CD4-positive, alpha-beta T cell treated with Interleukin-21 for 1 hour (primary cell): ENCODE measurements at places on chromosomes 2 and 18.

- DNase-seq: no peak
Observed at GRCh38 chr2:238644095-238645081, 203.5 kb upstream of the TWIST2 start.

DNA sequence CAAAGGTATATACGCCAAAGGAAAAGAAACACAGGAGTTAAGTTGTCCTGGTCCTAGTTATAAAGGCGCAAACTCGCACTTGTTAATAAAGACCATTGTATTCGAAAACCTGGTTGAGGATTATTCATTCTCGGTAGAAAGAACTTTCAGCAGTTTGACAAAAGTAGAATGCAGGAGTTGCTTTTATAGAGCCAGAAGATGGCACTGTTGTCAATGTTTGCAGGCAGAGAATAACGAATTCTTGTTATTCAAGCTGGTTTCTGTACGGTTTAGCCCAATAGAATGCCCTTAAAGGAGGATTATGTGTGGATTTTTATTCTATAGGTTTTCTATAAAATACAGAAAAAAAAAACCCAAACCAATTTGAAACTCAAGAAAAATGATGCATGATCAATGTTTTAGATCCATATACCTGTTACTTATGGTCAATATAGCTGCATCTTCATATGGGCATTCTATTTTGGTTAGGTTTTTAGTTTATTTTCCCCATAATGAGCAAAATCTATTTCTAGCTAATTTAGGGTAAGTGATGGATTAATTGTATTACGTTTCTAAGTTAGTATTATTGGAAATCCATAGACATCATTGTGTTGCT lies 510.3 kb downstream of the PLCL1 start:
- peak; percentile 42 for DNase-seq

DNA sequence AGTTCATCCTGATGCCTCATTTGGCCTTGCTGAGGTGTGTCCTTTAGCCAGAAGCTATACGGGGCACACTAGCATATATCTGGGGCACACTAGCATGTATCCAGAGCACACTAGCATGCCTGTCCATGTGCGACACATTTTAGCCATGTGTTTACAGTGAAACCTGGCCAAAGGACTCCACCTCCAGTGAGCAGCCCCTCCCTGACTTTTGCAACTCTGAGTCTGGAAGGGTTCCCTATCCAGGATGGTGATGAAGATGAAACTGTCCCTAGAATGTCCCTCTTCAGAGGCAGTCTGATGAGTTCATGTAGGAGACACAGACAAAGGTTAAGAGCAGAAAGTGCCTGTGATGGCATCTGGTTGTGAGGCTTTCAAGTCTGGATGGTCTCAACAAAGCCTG lies 61.4 kb upstream of the LGALSL start:
- DNase-seq: no peak

DNA sequence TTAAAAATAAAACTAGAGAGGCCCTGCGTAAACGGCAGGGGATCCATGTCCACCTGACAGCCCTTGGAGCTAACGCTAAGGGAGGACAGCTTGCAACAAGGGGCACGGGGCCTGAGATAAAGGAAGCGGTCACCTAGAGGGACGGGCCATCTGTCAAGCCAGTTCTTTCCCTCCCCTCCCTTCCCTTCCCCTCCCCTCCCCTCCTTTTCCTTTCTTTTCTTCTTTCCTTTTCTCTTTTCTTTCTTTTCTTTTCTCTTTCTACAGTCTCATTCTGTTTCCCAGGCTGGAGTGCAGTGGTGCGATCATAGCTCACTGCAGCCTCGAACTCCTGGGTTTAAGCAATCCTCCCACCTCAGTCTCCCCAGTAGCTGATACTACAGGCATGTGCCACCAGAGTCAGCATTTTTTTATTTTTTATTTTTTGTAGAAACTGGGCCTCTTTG lies 34.5 kb upstream of the CTAGE1 start:
- no peak for DNase-seq

GRCh38 chr18:79422022-79422782 lies 26.5 kb downstream of the NFATC1 start:
- DNase-seq: no peak

- no peak for DNase-seq
Observed at GRCh38 chr18:79367989-79368388, 27.7 kb upstream of the NFATC1 start.

GRCh38 chr2:69436596-69436937 lies 668 bp downstream of the NFU1 start:
- no peak for DNase-seq

GRCh38 chr18:23701017-23701416 lies 11.8 kb downstream of the LAMA3 start:
- DNase-seq: no peak

- peak; percentile 16 for DNase-seq
Observed at GRCh38 chr18:23867006-23867405, 147.5 kb upstream of the TTC39C start.

DNA sequence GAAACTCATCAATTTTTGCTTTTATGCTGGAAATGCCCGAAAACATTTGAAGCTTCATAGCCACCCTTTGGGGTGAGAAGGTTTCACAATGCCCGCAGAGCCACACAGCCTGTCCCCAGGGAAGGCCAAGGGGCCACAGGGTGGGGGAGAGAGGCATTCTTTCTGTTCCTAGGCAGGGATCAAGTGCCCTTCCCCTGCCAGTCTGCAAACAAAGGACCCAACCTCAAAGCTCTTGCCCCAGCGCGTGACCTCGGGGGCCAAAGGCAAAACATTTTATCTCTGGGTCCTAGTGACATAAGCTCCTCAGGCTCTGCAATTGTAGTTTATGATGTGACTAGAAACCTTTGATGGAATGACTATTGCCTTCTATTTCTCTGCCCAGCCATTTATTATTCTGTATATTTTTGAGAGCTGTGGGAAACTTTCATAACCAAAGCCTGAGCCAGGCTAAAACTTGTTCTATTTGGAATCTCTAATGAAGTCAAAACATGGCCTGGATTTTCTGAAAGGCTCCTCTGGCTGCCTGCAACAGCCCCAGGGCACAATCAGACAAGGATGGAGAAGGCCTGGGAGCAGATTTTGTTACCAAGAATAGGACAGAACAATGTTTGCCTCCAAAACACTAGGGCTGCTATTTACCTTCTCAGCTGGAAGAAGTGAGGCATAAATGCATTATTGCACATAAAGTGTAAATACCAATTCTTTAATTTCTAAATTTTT lies 137.2 kb upstream of the KCTD1 start:
- no peak for DNase-seq

DNA sequence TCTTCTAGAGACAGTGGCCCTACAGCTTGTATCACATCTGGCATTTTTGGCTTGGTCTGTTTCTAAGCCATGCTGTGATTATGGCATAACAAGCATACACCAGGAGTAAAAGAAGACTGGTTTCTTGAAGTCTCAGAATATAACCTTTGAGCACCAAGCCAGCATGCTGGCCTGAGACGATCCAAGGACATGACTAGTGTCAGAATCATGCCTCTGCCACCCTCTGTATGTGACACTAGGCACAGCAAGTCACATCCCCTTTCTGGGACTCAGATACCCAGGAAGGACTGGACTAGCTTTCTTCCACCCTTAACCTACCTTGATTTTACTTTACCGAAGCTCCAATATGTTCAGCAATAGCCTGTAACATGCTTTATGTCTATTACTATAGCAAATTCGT lies 345.5 kb downstream of the SETBP1 start:
- no peak for DNase-seq

DNA sequence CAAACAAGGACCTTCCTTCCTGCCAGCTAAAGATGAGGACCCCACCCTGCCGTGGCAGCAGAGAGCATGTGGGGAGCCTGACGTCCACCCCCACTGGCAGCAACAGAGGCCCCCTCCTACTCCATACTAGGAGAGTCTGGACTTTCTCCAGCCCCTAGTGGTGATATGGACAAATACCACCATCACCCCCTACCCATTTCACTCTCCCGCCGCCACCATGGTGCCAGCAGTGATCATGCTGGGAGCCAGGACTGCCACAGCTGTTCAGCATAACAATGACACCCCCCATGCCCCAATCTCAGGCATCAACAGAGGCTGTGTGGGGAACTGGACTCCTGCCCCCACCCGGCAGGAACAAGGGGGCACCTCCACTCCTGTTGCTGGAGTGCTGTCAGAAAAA lies 42.7 kb upstream of the ATP9B start:
- DNase-seq: no peak

- no peak for DNase-seq
Observed at GRCh38 chr2:232941912-232942594, 71.0 kb downstream of the NGEF start.
